Esophagus squamous epithelium (tissue), 5 donors: ENCODE measurements at places on chromosomes 5 and 9.
A peak's percentile ranks its signal among the peaks of the same experiment; 100 is the strongest.

GRCh38 chr5:134188092-134188491 is 11.3 kb upstream of the SKP1 start:
- no peaks in the 10 kb centered on the region for H3K27me3 ChIP-seq
- H3K27ac ChIP-seq = no peak overlapping the region
- no peak overlapping the region for H3K4me3 ChIP-seq
- H3K4me1 ChIP-seq = no peaks in the 10 kb centered on the region

GRCh38 chr5:78776637-78777036 is 128.1 kb upstream of the LHFPL2 start:
- no peak for DNase-seq
- H3K4me3 ChIP-seq = no peak overlapping the region
- H3K4me1 ChIP-seq = peaks cover 3% of the 10 kb centered on the region
- no peak overlapping the region for H3K27ac ChIP-seq

DNA sequence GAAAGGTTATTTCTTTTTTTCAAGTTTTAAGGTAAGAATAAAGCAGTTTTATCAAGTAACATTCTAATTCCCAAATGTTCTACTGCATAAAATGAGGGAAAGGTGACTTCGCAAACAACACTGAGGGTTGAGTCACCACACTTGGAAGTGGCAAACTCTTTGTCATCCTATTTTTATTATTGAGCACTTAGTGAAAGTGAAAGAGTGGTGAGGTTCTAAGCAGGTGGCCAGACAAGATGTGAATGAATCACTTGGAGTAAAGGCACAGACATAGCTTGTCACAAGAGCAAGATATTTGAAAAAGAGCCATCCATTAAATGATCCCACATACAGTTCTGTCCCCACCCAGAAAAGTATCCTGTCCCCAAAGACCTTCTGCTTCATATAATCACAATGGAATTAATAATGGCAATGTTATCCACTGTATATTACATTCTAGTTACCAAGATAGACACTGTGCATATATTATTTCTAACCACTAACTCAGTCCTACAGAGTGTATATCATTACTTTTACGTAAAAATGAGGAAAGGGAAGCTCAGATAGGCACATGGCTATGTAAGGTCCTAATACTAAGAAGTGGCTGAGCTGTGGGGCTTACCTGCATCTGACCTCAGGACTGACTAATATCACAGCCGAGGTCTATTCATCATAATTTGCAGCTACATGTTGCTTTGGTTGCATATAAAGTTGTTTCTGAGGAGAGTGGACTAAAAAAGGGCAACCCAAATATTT is 730.4 kb upstream of the MEF2C start:
- DNase-seq = no peak
- H3K4me1 ChIP-seq = no peaks in the 10 kb centered on the region
- no peaks in the 10 kb centered on the region for H3K36me3 ChIP-seq
- H3K27ac ChIP-seq = no peak overlapping the region

DNA sequence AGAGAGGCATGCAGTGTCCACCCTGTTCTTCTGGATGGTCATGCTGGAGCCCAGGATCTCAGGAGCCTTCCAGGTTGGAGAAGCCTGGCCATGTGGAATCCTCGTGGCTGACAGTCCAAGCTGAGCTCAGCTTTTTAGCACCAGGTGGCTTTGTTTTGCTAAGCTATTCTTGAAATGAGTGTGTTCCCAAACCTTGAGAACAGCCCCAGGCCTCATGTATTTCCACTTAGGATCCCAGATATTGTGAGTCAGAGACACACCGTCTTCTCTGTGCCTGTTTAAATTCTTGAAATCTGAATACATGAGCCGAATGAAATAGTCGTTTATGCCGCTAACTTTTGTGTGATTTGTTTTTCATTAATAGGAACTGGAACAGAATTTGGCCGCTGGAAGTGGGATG is 61.2 kb downstream of the IRX2 start:
- H3K4me3 ChIP-seq = no peak overlapping the region
- peaks cover 4% of the 10 kb centered on the region for H3K4me1 ChIP-seq
- no peak for DNase-seq
- H3K27me3 ChIP-seq = no peaks in the 10 kb centered on the region
- no peaks in the 10 kb centered on the region for H3K36me3 ChIP-seq

- H3K27me3 ChIP-seq = no peaks in the 10 kb centered on the region
- peak overlapping the region; percentile 87 for H3K27ac ChIP-seq
- H3K36me3 ChIP-seq = no peaks in the 10 kb centered on the region
- H3K4me3 ChIP-seq = no peak overlapping the region
Observed at GRCh38 chr5:172904643-172905345, 54.4 kb upstream of the RPL26L1 start.

DNA sequence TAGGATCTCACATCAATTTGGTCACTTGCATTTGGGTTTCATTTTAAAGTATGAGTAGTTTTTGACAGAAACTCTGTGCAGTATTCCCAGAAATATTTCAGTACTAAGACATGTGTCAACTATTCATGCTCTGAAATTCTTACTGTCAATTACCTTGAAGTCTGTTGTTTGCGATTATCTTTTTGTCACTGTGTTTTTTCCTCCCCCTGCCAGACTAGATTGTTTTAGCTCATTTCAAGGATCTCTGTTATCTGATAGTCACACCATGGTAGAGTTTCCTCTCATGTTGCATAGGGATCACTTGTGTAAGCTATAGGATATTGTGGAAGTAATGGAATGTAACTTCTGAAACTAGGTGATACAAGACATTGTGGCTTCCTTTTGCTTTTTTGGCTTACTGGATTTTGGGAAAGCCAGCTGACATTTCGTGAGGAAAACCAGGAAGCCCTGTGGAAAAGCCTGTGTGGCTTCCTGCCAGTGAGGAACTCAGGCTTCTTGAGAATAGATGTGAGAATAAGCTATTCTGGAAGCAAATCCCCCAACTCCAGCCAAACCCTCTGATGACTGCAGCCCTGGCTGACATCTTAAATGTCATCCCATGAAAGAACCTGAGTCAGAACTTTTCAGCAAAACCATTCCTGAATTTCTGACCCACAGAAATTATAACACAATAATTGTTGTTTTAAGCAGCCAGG is 122.2 kb downstream of the FGF10 start:
- H3K36me3 ChIP-seq = no peaks in the 10 kb centered on the region
- DNase-seq = no peak
- no peak overlapping the region for H3K27ac ChIP-seq
- no peak overlapping the region for H3K4me3 ChIP-seq

DNA sequence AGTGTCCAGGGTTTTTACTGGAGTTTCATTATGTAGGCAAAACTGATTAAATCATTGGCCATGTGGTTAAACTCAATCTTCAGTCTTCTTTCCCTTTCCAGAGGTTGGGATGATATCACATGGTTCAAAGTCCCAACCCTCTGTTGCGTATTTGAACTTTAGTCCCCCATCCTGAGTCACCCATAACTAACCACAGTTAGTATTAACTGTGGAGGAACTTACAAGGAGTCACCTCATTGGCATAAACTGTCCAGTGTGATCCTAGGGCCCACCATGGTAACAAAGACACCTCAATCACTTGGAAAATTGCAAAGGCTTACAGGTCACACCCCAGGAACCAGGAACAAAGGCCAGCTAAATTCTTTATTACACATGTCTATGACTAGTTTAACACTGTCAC is 188.5 kb downstream of the COX7C start:
- no peaks in the 10 kb centered on the region for H3K4me1 ChIP-seq
- H3K4me3 ChIP-seq = no peak overlapping the region
- DNase-seq = no peak
- H3K36me3 ChIP-seq = no peaks in the 10 kb centered on the region
- no peaks in the 10 kb centered on the region for H3K27me3 ChIP-seq
